ENCODE measurements at places on chromosomes 7 and 10.

GRCh38 chr7:156607332-156608172 is 33.0 kb upstream of the RNF32 start:
- no peak for DNase-seq

DNA sequence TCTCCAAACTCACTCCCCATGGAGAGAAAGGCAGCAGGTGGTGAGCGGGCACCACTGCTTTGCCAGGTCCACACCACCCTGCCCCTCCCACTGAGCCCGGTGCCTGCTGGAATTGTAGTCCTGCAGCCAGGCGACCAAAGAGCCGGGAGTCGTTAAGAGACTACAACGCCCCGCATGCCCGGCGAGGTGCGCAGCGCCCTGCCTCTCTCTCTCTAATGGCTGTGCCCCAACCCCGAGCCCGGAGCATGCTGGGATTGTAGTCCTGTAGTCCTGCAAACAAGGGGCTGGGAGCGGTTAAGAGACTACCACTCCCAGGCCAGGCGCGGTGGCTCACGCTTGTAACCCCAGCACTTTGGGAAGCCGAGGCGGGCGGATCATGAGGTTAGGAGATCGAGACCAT is 8.1 kb upstream of the ZNF727 start:
- no peak for DNase-seq

GRCh38 chr10:75390178-75390577 is 11.4 kb downstream of the ZNF503 start:
- DNase-seq: no peak

GRCh38 chr7:26865094-26865388 is 651 bp upstream of the SKAP2 start:
- DNase-seq: no peak

DNA sequence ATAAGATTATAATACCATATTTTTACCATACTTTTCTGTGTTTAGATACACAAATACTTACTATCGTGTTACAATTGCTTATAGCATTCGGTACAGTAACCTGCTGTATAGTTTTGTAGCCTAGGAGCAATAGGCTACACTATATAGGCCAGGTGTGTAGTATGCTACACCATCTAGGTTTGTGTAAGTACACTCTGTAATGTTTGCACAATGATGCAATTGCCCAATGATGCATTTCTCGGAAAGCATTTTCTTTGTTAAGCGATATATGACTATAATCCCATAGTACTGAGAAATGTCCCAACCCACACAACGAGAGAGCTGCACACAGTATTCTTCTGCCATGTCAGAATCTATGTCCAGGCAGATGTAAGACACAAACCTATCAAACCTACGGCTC is 160.0 kb downstream of the NEBL start:
- no peak for DNase-seq

DNA sequence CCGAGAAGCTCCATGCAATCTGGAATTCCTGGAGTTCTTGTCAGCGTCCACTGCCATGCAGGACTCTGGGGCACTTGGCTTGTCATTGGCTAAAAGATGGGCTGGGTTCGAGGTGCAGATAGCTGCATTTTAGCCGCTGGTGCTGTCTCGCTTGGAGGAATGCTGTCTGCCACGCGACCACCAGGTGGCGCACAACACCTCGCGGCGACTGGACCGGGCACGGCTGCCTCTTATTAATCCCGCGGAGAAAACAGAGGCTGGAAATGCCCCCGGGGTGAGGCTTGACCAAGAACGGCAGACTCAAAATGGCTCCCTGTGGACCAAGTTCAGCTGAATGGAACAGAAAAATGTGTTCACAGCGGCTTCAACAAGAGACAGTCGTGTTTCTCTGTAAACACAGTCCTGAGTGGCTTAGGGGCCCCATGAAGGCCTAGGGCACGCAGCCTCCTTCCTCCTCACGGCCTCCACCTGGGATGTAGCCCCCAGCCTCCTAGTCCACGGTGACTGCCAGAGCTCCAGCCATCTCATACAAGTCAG is 46.2 kb downstream of the AOC1 start:
- DNase-seq: peak; percentile 61

DNA sequence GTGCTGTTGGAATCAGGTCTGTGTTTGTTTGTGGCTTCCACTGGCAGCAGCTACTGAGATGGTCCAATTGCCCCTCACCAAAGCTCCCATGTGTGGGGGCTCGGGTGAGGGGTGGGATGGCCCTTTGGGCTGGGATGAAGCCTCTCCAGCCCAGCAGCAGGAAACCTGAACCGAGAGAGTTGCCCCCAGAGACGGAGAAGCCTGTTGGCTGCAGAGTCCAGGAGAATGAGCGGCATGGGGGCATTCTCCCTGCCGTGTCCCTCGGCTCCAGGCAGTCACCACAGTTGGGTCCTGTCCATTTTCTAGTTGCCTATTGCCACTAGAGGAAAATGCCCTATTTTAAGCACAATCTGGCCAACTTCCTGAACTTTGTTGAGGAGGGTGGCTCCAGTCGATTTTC is 222.2 kb upstream of the PPP2R2D start:
- DNase-seq: no peak

DNA sequence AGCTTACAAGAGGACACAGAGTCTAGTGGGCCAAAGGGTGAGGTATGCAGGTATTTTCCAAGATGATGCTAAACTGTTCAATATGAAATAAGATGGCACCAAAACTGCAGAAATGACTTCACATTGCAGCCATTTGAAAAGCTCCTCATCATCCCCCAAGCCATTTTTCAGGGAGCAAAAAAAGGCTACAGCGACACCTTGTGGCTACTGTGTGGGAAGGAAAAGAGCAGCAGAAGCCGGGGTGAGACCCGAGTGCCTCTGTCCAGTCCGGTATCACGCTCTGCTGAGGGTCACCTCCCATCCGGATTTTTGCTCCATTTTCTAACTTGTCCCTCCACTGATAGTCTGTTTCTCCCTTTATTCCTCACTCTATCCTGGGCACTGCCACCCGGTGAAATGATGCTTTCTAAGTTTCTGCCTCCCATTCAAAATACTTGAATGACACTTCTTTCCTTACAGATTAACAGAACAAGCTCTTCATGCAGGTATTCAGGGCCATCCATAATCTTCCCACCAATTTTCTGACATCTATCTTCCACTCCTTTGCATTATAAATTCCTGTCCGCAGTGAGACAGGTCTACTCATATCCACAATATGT is 220.2 kb downstream of the DGKI start:
- peak; percentile 18 for DNase-seq

- no peak for DNase-seq
Measured at GRCh38 chr10:85613391-85613790, 753.2 kb downstream of the GRID1 start.

DNA sequence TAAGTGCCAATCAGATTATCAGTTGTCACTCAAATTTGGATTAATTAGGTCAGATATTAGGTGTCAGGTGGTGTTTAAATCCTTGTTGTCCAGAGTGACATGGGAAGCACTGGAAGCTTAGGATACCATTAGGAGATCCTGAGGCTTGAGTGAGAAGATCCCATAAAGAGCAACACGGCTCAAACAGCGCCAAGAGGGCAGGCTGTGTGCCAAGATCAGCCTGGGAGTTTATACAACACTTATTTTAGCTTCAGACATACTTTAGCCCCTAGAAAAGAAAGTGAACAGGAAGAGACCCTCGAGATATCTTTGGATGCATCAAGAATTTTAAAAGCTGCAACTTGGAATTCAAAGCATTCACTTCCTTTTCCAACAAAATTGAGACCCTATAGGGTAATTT is 14.2 kb upstream of the ACTA2 start:
- no peak for DNase-seq

DNA sequence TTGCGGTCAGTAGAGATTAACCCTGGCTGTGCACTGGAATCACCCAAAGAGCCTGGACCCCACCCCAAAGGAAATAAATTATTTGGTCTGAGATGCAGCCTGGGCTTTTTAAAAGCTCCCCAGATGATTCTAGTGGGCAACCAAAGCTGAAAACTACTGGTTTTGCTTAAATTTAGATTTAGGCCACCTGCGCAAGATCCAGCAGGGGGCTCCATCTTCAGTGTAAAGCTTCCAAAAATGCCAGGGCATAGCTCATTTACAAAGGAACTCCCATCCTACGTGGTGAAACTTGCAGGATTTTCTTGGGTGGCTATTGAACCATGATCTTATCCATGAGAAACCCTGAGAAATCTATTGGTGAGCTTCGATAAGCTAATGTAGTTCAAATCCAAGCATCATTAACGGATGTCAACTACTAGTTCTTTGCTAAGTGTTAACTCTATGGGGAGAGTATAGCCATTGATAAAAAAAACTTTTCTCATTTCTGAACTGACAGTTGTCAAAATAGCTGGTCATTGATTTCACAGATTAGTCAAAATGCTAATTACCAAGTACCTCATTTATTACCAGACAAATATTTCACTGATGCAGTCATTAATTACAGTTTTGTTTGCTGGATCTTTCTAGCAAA is 315.3 kb downstream of the LHFPL3 start:
- no peak for DNase-seq

DNA sequence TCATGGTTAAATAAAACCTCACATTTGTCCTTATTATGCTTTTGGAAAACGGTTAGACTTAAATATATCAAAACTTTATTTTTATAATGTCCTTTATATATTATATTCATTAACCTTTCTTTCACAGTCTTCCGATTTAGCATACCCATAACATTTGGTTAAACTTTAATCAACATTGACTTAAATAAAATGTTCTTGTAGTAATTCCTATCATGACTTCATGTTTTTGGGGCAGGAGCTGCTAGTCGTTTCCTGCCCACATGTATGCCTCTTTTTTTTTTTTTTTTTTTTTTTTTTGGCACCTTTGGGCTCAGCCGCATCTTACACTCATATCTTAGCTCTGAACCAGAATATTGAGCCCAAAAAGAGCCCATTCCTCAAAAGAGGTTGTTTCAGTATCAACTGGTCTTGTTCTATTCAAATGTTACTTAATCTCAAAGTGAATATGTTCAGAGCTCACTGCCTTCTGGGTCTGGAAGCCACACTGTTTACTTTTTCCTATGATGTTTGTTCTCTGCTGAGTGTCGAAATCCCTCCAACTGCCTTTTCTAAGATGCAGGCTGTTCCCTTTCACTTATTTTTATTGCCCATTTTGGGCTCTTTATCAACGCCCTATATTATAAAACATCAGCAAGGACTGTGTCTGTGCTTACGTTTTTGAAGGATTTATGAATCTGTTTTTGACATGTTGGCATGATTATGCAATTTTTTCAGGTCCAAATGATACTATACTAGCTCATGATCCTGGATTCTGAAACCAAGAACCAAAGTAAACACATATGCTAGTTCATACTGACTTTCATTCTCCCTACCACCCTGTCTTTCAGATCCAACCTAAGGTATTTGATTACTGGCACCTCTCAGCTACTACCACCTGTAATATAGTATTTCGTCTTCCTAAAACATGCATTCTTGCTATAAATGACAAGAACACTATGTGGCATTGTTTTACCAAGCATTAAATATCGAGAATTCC is 914.4 kb downstream of the PCDH15 start:
- no peak for DNase-seq

- DNase-seq: no peak
Measured at GRCh38 chr10:19719284-19719683, 96.9 kb upstream of the PLXDC2 start.

DNA sequence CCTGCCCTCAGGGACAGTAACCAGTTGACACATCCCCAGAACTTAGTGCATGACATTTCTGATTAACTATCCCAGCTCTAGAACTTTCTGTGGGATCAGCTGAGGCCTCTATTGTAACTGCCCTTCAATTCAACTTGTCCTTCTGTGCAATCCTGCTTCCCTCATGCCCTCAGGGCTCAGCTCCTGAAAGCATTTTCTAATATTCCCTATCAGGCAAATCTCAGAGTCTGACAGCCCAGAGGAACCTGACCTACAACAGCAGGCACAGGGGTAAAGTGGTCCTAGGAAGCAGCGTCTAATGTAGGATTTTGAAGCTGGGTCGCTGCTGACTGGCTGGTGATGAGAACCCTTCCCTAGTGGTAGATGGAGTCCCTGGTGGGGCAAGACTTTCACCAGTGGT is 13.6 kb upstream of the STN1 start:
- no peak for DNase-seq

- no peak for DNase-seq
Measured at GRCh38 chr10:103854265-103854685, 1.1 kb downstream of the SH3PXD2A start.

DNA sequence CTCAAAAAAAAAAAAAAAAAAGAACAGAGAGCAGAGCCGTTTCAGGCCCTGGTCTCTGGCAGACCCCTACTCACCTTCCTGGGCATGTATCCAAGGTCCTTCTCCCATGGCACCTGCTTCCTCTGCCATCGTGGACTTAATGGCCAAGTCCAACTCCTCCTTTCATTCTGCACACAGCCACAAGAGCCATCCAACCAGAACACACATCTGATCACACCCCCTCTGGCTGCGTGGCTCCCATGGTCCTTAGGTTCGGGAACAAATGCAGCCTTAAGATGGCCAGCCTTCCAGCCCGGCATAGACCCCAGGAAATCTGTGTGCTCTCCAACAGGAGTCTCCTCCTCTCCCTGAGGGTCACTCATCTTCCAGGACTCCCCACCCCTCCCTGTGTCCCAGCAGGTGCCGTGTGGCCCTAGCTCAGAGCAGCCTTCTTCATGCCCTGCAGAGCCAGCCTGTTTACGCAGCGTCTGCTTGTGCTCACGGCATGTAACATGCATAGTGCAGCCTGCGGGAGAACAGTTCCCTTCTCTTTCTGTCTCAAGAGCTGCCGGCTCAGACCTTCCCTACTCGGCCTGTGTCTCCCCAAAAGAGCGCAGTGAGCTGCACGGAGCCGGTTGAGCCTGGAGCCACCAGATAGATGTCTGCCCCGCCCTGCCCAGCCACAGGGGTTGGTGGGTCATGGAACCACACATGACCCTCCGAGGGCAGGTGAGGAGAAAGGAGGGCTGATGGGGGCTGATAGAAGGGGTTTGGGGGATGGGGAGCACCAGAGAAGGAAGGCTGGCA is 157.3 kb downstream of the NRF1 start:
- no peak for DNase-seq

Measured in activated T-helper 2 cell treated with anti-CD3 and anti-CD28 coated beads, Interferon-gamma antibody, Interleukin-2, Interleukin-4, amounts not matched to agents 10 μg/mL and 5 μg/mL and 100 μg/mL, durations not matched to agents 14 hours and 24 hours and 36 hours (primary cell).